ENCODE measurements at places on chromosomes 2 and 18.

GRCh38 chr2:74540291-74540690 is 10.6 kb downstream of the HTRA2 start:
- no peak for DNase-seq

DNA sequence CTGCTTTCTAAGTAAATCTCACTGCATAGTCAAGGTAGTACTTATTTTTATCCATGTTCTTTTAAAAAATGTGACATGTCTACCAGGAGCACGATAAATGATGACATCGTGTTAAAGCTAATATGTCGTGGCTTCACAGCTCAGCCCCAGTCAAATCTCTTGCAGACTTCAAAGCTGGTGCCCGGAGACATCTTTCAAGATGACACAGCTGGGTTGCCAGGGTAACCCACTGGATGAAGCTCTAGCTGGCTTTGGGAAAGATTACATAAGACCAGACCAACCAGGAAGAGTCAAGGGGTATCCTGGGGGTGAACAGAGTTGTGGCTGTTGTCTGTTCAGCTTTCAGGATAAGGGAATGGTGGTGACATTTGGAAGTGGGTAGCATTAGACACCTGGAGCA is 67.8 kb downstream of the VSNL1 start:
- DNase-seq, result no peak

DNA sequence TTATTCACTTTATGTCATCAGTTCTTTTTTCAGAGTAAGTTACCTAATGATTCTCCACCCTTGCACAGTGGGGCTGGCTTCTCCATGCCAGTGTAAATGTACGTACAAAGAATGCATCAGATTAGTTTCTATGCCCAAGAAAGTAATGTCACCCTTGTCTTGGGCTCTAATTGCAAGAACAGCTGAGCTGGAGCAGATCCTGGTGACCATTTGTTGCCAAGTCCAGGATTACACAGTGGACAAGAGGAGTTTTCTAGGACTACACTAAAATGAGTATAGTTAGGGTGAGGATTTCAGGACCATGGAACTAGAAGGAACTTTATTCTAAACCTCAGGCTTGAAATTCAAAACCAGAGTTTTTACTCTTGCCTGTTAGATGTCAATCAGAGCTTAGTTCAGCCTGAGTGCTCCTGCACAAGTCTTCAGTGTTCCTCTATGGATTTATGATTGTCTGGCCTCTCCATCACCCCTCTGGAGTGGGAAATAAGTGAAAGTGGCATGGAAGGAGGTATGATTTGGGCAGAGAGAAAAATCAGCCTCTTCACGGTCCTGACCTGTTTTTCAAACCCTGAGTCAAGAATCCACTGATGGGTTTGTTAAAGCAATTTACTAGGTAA is 29.8 kb downstream of the PCBP1 start:
- no peak for DNase-seq

DNA sequence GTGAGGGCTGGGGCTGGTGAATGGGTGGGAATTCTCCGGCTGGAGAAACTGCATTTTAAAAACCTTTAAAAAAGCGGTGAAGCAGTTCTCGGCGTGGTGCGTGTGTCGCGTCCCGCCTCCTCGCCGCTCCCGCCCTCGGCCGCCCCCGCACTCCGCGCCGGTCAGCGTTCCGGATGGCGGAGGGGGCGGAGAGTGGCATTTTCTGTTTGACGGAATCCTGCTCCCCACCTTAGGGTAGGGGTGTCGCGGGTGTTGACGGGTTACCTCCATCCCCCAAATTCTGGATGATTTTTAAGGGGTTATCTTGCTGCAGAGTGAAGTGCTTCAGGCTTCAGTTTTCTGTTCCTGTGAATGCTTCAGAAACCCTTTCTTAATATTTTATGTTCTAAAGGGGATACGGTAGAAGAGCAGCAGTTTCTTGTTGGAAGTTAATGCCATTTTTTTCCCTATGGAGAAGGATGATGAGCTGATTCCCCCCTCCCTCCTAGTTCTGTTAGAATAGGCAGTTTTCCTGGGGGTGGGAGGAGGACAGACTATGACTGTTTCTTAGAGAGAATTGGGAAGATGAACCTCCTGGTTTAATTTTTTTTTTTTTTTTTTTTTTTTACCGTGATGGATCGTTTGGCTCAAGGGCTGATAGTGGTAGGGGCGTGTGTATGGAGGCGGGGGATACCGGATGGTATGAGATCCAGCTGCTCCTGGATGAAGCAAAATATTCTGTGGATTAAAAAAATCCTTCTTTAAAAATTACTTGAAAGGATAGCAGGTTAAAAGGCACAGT is 756 bp downstream of the ABI2 start:
- DNase-seq, result no peak

DNA sequence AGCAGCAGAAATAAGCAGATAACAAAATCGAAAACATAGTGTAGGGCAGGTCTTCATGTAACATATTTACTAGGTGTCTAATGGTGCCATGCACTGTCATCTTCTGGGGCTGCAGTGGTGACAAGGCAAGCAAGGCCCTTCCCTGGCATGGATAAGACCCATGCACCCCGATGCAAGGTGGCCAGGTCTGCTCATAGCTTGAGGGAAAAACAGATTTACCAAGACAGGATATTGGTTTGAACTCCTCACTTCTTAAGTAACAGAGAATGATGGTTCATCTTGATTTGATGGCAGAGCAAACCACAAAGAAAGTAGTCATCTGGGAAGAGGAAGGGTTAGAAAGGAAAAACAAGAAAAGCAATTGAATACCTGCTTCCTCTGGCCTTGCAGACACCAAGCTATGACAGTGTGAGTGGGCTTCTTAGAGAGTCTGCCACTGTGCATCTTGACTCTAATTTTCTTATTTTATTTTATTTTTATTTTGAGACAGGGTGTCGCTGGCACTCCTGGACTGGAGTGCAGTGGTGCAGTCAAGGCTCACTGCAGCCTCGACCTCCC is 35.8 kb upstream of the EML6 start:
- DNase-seq, result no peak

DNA sequence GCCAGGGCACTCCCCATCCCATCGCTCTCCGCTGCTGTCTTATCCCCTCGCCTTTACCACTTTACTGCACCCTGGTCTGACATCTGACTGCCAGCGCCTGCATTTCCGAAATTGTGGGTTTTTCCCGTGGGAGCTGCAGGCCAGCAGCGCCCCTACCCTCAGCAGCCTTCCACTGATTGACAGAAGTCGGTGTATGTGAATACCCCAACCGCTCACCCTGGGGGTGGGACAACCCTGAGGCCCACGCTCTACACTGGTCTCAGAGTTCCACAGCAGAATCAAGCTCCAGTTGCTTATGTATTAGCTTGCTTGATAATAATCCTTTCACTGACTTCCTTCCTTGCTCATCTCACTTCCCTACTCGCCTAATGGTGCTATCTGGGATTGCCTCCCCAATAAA is 62.0 kb downstream of the POLE4 start:
- DNase-seq, result no peak

GRCh38 chr2:28407976-28408690 is 15.5 kb downstream of the FOSL2 start:
- DNase-seq, result no peak

GRCh38 chr2:113818382-113818951 is 62.0 kb upstream of the SLC35F5 start:
- DNase-seq, result no peak

Data from activated T-cell treated with anti-CD3 and anti-CD28 coated beads, Interleukin-2, amount 50 U/mL, for 1 hour (primary cell).